ENCODE measurements at places on chromosomes 16 and 17.
A peak's percentile ranks its signal among the peaks of the same experiment; 100 is the strongest.

GRCh38 chr16:29806099-29806579 is at the start of gene MAZ:
Gene MAZ (plus strand): TSS chr16:29806529. CDS start chr16:29806702, 173 bp downstream.
- DNase-seq, result no peak

DNA sequence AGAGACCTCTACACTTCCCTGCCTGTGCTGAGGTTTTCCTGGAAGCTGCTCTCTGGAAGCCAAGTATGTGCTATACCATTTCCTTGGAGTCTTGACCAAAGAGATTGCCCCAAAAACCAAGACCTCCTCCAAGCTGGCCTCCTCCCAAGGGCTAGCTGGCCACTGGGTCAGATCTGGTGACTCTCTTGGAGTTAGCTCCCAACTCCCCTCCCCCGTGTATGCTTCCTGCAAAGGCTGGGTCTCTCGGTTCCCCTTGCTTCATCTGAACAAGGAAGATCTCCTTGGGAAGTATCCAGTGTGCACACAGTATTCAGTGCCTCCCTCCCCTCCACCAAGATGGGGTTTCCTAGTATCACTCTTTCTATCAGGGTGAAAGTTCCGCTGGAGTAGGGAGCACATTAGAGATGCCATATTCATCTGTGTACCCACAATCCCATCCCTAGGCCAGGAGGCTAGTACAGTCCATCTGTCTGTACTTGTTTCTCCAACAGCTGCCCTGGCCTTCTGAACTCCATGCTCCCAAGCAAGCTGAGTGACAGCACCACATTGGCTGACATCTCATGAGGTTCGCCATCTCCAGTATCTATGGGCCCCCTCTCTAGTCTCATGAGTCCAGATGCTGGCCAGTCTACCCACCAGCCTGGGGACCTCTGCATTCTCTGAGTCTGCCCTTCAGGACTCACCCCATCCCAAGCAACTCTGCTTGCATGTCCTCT is 3.2 kb downstream of the GAS7 start:
- no peak for DNase-seq

GRCh38 chr16:59192551-59193199 is 458.6 kb upstream of the GOT2 start:
- DNase-seq, result peak; percentile 7

GRCh38 chr17:17738901-17739300 is 57.6 kb downstream of the RAI1 start:
- no peak for DNase-seq

GRCh38 chr17:11459861-11460331 is 138.4 kb upstream of the DNAH9 start:
- no peak for DNase-seq

DNA sequence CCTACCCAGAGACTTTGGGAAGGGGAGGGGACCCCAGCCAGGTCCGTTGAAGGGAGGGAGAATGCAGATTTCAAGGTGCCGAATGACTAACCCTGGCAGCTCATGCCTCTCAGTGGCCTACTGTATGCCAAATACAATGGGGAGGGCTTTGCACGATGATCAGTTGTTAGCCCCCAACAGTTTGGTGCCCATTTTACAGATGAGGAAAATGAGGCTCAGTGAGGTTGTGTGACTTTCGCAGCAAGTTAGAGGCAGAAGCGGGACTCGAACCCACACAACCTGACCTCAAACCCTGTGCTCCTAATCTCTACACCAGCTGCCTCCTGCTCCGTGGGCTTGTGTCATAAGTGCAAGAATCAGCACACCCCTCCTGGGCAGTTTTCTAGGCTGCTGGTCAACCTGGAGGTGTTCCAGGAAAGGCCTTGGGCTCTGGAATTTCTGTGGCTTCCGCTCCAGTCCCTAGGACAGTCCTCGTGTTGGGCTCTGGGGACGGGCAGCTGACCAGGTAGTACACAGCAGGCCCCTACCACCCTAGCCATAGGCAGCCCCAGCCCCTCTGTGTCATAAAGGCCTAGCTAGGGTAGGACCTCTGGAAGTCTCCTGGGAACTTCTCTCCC is 11.9 kb upstream of the NAGPA start:
- no peak for DNase-seq

- no peak for DNase-seq
Measured at GRCh38 chr16:56203052-56203451, 11.8 kb downstream of the GNAO1 start.

GRCh38 chr16:25434064-25434463 is 176.4 kb upstream of the ZKSCAN2 start:
- DNase-seq, result no peak

GRCh38 chr16:89085755-89086154 is 7.9 kb upstream of the ACSF3 start:
- no peak for DNase-seq

DNA sequence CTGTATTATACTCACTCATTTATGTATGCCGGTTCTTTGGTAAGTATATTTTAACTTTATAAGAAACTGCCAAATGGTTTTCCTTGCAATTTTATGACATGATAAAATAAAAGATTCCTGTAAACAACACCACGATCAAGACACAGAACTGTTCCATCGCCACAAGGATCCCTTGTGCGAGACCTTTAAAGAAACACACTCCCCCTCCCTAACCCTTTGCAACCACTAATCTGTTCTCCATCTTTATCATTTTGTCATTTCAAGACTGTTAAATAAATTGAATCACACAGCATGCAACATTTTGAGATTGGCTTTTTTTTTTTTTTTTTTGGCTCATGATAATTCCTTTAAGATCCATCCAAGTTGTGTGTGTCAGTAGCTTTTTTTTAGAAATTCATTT is 6.0 kb downstream of the ADGRG5 start:
- no peak for DNase-seq

DNA sequence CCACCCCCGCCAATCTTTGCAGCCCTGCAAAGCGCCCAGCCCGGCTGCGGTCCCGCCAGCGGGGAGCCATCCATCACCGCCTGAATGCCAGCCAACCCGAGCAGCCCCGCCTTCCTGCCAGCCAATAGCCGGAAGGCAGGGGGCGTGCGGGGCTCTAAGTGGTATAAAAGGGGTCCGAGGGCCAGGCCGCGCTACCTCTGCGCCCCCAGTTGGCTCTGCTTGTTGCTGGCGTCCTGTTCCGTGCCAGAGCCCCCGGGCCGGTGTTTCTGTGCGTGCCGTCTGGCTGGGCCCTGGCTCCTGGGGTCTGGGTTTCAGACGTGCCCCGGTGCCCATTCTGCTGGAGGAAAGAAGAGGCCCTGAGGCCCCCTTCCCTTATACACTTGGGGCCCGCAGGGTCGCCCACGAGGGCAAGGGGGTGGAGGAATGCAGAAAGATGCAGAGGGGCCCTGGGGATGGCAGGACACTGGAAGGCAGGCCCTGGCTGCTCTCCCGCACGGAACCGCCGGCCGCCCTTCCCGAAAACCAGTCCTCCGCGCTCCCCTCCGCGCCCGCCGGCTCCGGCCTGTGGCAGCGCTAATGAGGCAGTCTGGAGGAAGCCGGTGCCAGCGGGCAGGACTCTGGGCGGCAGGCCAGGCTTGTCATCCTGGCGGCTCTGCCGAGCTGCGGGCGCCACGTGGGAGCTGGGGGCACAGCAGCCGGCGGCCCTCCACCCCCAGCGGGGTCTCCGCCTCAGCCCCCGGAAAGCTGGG is 14.0 kb downstream of the COPZ2 start:
- peak; percentile 80 for DNase-seq

GRCh38 chr17:31573861-31574260 is 182.4 kb downstream of the RAB11FIP4 start:
- DNase-seq, result no peak

DNA sequence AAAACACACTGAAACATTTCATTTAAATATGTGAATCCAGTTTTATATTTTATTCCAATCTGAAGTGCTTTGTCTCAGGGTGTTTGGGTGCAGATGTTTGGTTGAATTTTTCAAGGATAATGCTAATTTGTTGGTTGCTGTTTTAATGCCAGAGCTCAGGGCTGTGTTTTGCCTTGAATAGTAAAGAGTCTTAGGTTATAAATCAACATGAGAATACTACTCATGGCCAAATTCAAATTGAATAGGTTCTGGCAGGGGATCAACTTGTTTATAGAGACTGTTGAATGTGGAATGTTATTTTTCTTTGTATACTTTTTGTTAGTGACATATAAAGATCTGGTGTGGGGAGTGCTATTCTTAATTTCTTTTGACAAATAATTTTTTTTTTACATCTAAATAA is 18.8 kb downstream of the TOM1L1 start:
- DNase-seq, result no peak

DNA sequence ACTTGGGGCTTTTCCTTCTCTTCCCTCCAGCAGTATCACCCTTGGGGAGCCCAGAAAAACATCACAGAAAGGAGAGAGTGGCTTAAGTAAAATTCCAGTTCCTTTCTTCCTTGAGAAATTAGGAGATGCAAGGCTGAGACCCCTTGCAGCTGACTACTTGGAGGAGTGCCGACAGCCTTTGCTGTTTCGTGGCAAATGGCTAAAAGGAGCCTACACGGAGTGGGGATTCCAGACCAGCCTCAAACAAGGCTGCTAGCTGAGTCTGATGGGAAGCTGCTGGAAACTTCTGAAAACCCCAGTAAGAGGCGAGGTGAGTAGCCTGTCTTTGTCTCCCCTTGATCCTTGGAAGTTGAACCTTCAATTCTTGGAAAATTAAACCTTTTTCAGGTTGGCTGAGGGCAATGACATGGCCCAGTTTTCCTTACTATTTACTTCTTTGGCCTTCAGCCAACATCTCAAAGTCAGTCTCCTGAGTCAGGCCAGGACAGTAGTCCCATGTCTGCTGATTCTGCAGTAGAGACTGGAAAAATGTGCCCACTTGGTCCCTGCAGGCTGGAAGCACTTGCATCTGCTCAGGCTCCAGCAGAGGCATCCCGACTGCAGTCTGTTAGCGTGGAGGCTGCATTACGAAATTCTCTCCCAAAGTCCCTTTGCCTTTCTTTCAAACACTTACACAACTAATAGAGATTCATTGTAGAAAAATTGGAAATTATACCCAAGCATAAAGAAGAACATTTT is 23.4 kb downstream of the SMIM36 start:
- DNase-seq, result no peak

- DNase-seq, result no peak
Measured at GRCh38 chr17:40922239-40922638, 15.2 kb downstream of the KRT23 start.

DNA sequence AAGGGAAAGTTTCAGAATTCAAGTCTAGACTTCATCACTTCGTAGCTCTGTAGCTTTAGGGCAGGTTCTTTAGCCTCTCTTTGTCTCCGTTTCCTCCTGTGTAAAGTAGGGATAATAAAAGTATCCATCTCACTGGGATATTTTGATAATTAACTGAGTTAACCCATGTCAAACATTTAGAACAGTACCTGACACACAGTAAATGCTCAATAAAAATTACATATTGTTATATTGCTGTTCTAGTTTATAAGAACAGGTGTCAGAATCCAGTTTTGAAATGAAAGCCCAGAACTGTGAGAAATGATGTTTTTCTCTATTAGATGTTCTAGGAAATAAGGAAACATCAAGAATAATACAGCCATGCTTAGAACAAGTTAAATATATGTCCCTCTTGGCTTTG is 4.3 kb downstream of the MOSMO start:
- DNase-seq, result no peak

DNA sequence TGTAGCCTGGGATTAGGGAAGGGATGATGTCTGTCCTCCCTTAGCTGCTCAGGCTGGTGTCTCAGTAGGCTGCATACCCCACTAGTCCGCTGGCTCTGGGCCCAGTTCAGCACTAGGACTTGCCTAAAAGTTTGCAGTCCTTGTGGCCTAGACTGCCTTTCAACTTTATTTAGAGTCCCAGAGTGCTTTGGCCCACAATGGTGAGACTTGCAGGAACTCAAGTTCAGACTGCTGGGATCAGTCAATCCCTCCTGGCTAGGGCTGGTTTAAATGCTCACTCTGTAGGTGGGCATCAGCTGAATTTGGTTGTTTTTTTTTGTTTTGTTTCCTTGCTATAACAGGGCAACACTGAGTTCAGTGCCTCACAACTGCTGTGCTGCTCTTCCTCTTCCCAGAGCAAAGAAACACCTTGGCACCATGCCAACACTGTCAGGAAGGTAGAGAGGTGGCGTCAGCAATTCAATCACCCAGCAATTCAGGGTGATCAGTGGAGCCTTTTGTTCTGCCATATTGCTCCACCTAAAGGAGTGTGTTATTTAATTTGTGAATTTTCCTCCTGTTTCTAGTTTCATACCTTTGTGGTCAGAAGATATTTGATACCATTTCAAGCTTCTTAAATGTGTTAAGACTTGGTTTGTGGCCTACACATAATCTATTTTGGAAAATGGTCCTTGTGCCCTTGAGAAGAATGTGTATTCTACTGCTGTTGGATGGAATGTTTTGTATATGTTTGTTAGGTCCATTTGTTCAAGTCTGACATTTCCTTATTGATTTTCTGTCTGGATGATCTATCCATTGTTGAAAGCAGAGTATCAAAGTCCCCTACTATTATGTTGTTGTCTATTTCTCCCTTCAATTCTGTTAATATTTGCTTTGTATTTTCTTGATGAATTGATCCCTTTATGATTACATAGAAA is 284.0 kb upstream of the PMFBP1 start:
- no peak for DNase-seq

DNA sequence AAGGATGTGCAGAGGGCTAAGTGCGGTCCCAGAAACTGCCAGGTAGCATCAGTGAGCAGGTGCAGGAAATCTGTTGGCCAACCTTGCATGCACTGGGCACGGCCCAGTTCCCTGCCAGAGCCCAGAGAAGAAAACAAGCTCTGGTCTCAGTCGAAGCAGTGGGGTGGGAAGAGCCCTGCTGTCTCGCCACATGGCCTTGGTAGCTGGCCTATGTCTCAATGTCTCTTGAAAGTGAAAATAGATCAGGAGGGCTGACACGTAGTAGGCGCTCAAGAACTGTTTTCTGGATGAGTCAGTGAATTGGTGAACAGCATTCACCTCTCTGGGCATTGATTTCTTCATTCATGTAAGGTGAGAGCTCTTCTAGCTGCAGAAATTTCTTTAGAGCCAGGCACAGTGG is 90.4 kb downstream of the MARF1 start:
- DNase-seq, result no peak

GRCh38 chr16:62642677-62643076 is 606.4 kb upstream of the CDH8 start:
- DNase-seq, result no peak

- no peak for DNase-seq
Measured at GRCh38 chr16:25035494-25036405, 20.6 kb upstream of the ARHGAP17 start.

- DNase-seq, result no peak
Measured at GRCh38 chr17:38403491-38403890, 24.8 kb upstream of the ARHGAP23 start.

DNA sequence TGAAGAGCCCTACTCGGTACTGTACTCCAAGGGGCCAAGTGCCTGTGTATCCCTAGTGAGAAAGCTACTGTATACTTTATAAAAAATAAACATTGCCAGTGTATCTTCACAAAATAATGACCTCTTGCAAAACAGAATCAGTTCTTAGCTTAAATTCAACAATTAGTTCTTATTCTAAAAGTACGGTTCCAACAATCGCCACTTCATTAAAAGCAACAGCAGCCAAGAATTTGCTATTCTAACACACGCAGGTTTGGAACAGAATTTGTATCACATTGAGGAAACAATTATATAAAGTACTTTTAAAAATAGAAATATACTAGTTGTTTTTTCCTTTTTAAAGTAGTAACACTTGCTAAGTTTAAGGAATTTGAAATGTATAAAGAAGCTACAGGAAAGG is 48.5 kb downstream of the CEP95 start:
- no peak for DNase-seq

- DNase-seq, result peak; percentile 15
Measured at GRCh38 chr17:79707931-79708891, 22.5 kb upstream of the ENPP7 start.

All from NCI-H748 treated with DMSO at 0.1 percent for 48 hours (cell line).